NCI-H2029 (cell line): ENCODE measurements at places on chromosomes 12 and 14.

- no peak for DNase-seq
These were observed 273.9 kb upstream of the RGS6 start for GRCh38 chr14:71658261-71658860.

GRCh38 chr12:54611715-54612149 lies 23.0 kb downstream of the LACRT start:
- no peak for DNase-seq

GRCh38 chr12:40794087-40794486 lies 101.8 kb downstream of the CNTN1 start:
- no peak for DNase-seq

DNA sequence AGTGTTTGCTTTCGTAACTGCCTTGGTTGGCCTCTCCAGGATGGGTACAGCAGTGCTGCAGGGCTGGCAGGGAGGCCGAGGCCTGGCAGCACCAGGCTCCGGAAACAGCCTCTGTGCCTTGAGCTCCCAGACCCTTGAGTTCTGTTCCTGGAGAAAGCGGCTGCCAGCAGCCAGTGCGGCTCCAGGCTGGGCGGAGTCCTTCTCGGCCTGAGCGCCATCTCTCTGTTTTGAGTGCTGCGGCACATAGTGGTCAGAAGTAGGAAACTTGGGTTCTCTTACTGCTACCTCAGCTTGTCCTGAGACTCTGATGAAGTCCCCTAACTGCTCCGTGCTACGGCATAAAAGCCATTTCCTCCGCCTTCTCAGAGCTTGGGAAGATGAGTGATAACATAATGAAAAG lies 65.9 kb downstream of the KCNA1 start:
- no peak for DNase-seq

- peak; percentile 21 for DNase-seq
These were observed 2.0 kb upstream of the ART4 start for GRCh38 chr12:14845350-14845750.
